Body of pancreas (tissue), 4 donors: ENCODE measurements at places on chromosomes 5 and 9.

DNA sequence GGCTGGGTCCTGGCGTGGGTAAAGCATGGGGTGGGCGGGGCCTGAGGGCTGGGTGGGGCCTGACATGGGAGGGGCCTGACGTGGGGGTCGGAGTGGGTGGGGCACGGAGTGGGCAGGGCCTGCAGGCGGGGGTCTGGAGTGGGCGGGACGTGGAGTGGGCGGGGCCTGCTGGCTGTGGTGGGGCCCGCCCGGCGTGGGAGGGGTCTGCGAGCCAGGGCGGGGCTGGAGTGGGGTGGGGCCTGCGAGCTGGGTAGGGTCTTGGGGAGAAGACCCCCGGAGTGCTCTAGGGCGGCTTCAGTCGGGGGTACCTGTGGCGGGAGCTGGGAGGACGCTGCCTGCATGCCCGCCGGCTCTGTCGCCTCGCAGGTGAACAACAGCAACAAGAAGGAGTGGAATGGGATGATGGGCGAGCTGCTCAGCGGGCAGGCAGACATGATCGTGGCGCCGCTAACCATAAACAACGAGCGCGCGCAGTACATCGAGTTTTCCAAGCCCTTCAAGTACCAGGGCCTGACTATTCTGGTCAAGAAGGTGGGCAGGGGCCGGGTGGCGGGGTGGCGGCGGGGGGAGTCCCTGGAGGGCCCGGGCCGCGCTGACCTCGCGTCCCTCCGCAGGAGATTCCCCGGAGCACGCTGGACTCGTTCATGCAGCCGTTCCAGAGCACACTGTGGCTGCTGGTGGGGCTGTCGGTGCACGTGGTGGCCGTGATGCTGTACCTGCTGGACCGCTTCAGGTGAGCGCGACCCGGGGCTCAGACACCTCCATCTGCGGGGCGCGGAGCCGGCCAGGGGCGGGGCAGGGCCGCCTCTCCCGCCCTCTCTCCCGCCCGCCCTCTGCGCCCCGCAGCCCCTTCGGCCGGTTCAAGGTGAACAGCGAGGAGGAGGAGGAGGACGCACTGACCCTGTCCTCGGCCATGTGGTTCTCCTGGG, 8.0 kb downstream of the LRRC26 start:
- DNase-seq = no peak
- no peak overlapping the region for H3K4me3 ChIP-seq
- H3K27me3 ChIP-seq = peaks cover 33% of the 10 kb centered on the region
- H3K36me3 ChIP-seq = no peaks in the 10 kb centered on the region

- H3K36me3 ChIP-seq = peaks cover 6% of the 10 kb centered on the region
- H3K27me3 ChIP-seq = no peaks in the 10 kb centered on the region
- DNase-seq = no peak
- H3K4me3 ChIP-seq = no peak overlapping the region
Measured at GRCh38 chr5:71483355-71483754, 27.9 kb downstream of the BDP1 start.

DNA sequence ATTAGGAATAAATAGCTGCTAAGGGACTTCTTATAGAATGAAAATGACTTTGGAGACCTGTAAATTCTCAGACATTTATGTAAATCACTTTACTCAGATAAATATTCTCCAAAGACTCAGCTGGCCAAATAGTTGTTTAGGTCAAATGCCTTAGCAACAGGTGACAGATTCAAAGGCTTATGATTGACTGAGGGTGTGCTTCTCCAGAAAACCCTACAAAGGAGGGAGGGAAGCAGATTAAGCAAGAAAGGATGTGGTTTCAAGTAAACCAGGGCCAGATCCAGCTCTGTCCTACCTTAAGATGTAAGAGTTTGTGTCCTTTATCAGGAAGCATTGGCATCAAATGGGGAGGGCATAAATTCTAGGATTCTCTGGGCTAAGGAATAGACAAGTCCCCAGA, 433.0 kb downstream of the TLE1 start:
- H3K4me1 ChIP-seq = no peaks in the 10 kb centered on the region
- DNase-seq = no peak
- H3K27me3 ChIP-seq = no peaks in the 10 kb centered on the region
- no peak overlapping the region for H3K27ac ChIP-seq

DNA sequence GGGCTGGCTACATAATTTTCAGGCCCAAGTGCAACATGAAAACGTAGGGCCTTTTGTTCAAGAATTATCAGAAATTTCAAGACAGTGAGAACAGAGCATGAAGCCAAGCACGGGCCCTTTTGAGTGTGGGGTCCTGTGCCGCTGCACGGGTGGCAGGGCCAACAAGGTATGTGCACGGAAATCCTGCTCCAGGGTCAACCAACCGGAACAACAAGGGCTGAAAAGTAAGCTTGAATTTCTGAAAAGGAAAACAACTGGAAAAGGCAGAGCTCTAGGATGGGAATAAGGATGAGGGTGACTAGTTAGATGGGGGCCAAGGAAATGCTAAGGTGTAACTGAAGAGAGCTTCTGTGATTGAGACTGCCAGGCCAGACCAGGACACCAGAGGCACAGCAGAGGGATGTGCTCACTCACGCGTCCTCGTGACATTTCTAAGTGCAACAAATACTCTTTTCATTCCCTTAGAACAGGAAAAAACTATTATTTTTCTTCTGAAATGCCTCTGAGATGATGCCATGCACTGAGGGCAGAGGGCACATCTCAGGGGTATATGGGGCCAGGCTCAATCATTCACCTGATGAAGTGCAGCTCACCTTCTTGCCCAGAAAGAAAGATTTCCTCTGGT, 80.6 kb upstream of the LRRTM2 start:
- H3K4me3 ChIP-seq = no peak overlapping the region
- no peak overlapping the region for H3K27ac ChIP-seq
- DNase-seq = no peak
- H3K36me3 ChIP-seq = no peaks in the 10 kb centered on the region

GRCh38 chr9:71191708-71192107, 70.3 kb upstream of the TRPM3 start:
- no peaks in the 10 kb centered on the region for H3K27me3 ChIP-seq
- H3K4me3 ChIP-seq = no peak overlapping the region
- no peak for DNase-seq
- no peaks in the 10 kb centered on the region for H3K36me3 ChIP-seq
- H3K4me1 ChIP-seq = no peaks in the 10 kb centered on the region

GRCh38 chr5:68738841-68739240, 355.0 kb upstream of the SLC30A5 start:
- DNase-seq = no peak
- no peak overlapping the region for H3K27ac ChIP-seq
- no peaks in the 10 kb centered on the region for H3K36me3 ChIP-seq
- no peak overlapping the region for H3K4me3 ChIP-seq

DNA sequence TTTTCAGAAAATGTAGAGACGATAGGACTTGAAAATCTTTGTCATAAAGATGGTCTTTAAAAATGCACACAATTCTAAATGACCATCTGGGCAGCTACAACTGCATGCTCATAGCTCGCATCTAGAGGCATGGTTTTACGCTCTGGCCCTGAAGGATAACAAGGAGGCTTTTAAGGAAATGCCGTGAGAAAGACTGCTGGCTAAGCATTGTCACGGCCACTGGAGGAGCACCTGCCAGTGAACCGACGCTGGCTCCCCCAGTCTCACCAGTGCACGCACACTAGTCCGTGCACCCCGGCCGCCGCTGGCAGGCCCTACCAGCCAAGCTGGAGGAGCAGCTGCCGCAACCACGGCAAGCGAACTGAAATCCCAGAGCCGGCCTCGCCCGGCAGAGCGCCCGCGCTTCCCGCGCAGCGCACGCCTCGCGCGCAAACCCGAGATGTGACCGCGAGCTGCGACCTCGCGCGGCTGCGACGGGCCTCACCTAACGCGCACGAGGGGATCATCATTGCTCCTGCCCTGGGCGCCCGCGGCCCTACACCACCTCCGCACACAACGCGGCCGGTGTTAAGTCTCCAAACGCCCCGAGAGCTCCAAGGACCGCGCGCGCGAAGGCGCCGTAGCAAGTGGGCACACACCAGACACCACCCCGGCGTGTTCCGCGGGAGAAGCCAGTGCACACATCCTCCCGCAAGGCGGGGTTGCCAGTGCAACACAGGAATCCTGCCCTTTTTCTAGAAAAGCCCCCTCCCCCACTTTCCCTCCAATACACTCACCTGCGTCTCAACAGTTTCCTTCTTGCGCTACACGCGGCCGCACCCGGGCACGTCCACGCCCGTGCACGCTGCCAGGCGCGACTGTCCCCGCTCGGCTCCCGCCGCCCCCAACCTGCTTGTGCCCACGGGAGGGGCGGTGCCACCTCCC, 5.3 kb downstream of the ELAVL2 start:
- H3K36me3 ChIP-seq = no peaks in the 10 kb centered on the region
- DNase-seq = no peak
- H3K27me3 ChIP-seq = peaks cover 29% of the 10 kb centered on the region
- H3K27ac ChIP-seq = no peak overlapping the region

GRCh38 chr9:130128733-130129431, 43.3 kb upstream of the NCS1 start:
- H3K36me3 ChIP-seq = peaks cover 18% of the 10 kb centered on the region
- no peak overlapping the region for H3K4me3 ChIP-seq
- peak; percentile 31 for DNase-seq
- H3K4me1 ChIP-seq = no peaks in the 10 kb centered on the region

DNA sequence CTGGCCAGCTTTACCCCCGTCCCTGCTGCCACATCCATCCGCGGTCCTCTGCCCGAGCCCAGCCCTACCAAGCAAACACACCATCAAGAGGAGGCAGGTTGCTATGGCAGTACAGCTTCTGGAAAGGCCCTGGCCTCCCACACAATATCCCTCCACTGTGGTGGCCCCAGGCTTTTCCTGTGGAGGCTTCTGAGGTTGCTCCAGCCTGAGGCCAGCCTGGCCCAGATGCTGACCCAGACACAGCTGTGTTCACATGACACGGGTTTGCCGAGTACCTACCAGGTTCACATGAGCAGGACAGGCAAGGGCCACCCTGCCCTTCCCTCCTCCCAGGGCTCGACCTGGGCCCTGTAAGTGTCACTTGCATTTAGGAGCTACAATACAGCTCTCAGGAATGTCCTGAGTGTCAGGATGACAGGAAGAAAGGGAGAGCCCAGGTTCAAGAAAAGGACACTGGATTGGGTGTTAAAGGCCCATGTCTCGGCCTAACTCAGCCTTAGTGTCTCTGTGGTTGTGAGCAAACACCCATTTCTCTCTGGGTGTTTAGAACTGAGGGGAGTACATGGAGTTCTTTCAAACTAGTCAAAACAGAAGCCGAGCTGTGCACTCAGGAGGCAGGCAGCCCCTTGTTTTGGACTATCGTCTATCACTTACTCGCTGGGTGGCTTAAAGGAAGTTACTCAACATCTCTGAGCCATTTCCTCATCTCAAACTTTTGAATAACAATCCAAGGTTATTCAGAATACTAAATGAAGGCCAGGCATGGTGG, 40.2 kb downstream of the NAIF1 start:
- H3K36me3 ChIP-seq = no peaks in the 10 kb centered on the region
- no peaks in the 10 kb centered on the region for H3K27me3 ChIP-seq

DNA sequence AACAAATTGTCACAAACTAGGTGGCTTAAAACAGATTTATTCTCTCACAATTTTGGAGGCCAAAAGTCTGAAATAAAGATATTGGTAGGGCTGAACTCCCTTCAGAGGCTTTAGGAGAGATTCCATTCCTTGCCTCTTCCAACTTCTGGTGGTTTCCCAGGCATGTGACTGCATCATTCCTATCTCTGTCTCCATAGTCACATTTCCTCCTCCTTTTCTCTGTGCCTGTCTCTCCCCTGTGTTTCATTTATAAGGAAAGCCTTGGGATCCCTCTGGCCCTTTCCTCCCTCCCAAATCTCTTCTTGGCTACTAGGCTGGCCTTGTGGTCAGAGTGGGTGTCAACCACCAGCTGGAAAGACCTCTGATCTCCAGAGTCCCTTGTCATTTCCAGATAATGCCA, 78.2 kb downstream of the SNX18 start:
- H3K27me3 ChIP-seq = no peaks in the 10 kb centered on the region
- DNase-seq = no peak
- no peak overlapping the region for H3K4me3 ChIP-seq
- H3K4me1 ChIP-seq = no peaks in the 10 kb centered on the region
- no peak overlapping the region for H3K27ac ChIP-seq

DNA sequence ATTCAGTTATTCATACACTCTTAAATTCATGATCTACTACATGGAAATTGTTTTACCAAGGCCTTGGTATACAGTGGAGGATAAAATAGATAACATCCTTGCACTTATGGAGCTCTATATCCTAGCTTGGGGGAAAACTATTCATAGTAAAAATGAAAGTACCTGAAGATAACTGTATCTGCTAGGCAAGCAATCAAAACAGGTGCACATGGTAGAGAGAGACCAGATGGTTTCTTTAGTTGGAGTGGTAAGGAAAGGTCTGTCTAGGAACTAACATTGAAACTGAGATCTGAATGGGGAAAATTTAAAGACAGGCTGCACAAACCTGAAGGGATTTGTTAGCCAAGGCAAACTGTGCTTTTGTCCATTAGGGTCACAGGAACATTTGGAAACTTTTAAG, 11.1 kb upstream of the SLCO4C1 start:
- no peak overlapping the region for H3K27ac ChIP-seq
- no peaks in the 10 kb centered on the region for H3K36me3 ChIP-seq
- H3K27me3 ChIP-seq = no peaks in the 10 kb centered on the region
- no peaks in the 10 kb centered on the region for H3K4me1 ChIP-seq

GRCh38 chr9:512555-513272, 298.0 kb downstream of the DOCK8 start:
- DNase-seq = no peak
- no peak overlapping the region for H3K27ac ChIP-seq
- no peaks in the 10 kb centered on the region for H3K27me3 ChIP-seq
- H3K4me1 ChIP-seq = no peaks in the 10 kb centered on the region
- no peaks in the 10 kb centered on the region for H3K36me3 ChIP-seq

GRCh38 chr5:1799110-1799601, 481 bp downstream of the MRPL36 start:
- peak; percentile 25 for DNase-seq
- no peaks in the 10 kb centered on the region for H3K27me3 ChIP-seq
- H3K36me3 ChIP-seq = peaks cover 8% of the 10 kb centered on the region

DNA sequence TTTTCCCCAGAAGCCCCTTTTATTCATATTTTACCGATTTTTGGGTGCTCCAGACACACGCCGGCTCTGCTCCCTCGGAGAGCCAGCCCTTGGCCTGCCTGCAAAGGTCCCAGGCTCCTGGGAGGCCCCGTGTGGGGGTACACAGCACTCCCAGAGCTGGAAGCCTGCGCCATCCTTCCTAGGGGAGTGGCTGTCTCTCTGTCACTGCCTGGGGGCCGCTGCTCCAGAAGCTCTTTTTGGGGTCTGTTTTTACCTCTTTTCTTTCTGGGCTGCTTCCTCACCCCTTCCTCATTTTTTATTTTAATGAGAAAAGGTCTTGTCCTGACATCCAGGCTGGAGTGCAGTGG, 119.1 kb upstream of the COL5A1 start:
- no peaks in the 10 kb centered on the region for H3K36me3 ChIP-seq
- no peak overlapping the region for H3K4me3 ChIP-seq
- no peaks in the 10 kb centered on the region for H3K27me3 ChIP-seq
- no peaks in the 10 kb centered on the region for H3K4me1 ChIP-seq
- no peak for DNase-seq

DNA sequence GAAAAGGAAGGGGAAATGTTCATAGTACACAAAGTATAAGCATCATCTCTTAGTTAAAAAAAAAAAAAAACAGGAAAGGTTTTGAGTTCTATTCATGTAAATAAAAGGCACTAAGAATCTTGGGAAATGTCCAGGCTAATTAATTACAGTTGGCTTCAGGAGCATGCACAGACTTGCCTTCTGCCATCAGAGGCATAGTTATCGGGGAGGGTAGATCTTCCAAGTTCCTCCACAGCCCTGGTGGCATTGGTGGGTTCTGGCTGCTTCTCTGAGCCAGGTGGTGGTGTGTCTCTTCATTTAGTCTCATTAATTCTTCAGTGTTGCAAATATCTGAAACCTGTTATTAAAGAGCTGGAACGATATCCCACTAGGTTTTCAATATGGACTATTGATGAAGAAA, 85.2 kb downstream of the TMEM252 start:
- no peak for DNase-seq
- H3K4me3 ChIP-seq = no peak overlapping the region
- no peaks in the 10 kb centered on the region for H3K4me1 ChIP-seq
